Activated naive CD4-positive, alpha-beta T cell (primary cell): ENCODE measurements at places on chromosomes 11 and 22.

- DNase-seq = no peak
Measured at GRCh38 chr11:118876286-118876685, 7.4 kb upstream of the CXCR5 start.

GRCh38 chr11:126521196-126521595 is 165.7 kb downstream of the ST3GAL4 start:
- no peak for DNase-seq

- no peak for DNase-seq
Measured at GRCh38 chr11:70790671-70791300, 392.5 kb downstream of the CTTN start.

- DNase-seq = no peak
Measured at GRCh38 chr11:108035690-108036089, 27.0 kb downstream of the CUL5 start.

GRCh38 chr22:26439559-26439958 is 10.5 kb downstream of the ASPHD2 start:
- no peak for DNase-seq

DNA sequence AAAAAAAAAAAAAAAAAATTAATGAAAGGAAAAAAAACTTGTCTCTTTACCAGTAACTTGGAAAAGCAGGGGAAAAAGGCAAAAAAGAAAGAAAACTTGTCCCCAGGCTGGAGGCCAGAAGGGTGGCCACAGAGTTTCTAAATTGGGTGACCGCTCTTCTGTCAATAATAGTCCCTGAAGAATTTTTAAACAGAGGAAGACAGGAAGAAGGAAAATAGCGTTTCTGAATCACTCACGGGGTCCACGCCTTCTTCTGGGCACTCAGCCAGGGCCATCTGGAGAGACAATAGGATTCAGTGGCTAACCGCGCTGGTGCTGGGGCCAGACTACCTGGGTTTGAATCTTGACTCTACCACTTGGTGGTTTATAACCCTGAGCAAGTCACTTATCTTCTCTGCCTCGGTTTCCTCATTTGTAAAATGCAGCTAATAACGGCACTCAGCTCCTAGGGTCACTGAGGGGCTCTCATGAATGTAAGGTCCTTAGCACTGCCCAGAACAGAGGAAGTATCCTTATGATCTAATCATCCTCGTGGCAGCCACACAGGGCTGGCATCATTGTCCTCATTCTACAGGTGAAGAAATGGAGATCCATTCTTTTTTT is 7.0 kb downstream of the C11orf86 start:
- no peak for DNase-seq

DNA sequence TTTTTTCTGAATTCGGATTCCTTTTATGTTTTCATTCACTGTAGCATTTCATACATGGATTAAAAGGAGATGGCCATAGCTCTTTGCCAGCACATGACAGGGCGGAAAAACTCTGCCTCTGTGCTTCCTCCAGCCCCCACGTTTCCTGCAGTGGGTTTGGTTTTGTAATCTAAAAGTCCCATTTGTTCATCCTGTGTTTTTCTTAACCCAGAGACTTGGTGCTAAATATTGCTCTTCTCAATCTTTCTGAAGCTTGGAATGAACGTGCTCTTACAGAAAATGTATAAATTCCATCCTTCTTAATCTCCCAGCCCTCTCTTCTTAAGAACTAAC is 89.9 kb downstream of the PPP6R3 start:
- no peak for DNase-seq

DNA sequence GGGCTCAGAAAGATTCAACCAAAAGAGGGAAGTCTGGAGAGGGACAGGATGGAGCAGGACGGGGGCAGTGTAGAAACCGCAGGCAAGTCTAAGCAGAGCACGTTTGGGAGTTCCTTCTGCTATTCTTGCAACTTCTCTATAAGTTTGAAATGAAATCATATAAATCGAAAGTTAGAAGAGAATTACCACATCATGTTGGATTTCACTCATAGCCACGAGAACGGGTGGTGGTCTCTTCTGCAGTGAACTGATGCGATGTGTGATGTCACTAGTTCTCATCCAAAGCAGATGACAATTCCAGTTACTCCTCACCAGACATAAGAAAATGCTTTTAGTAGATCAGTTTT is 36.0 kb downstream of the KCNQ1 start:
- DNase-seq = no peak

DNA sequence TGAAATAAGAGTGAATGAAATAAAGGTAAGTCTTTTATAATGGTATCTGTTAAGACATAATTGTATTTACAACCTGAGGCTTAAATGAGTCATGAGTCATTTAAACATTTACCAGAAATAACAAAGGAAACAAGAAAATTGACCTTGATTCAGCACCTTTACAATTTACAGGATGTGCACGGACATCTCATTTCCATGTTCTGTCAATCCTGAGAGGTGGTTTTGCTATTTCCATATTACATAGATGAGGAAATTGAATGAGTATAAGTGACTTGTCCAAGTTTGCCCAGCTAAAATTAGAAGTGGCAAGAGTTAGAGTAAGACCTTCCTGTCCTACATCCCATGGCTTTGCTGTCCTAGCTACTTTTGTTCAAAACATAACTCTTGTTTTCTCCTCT is 89.1 kb downstream of the TRIM44 start:
- no peak for DNase-seq

- DNase-seq = no peak
Measured at GRCh38 chr11:21514316-21514715, 678.6 kb upstream of the ANO5 start.

- no peak for DNase-seq
Measured at GRCh38 chr11:14813516-14813915, 78.5 kb downstream of the CYP2R1 start.

- no peak for DNase-seq
Measured at GRCh38 chr22:36010882-36011281, 17.7 kb downstream of the RBFOX2 start.

DNA sequence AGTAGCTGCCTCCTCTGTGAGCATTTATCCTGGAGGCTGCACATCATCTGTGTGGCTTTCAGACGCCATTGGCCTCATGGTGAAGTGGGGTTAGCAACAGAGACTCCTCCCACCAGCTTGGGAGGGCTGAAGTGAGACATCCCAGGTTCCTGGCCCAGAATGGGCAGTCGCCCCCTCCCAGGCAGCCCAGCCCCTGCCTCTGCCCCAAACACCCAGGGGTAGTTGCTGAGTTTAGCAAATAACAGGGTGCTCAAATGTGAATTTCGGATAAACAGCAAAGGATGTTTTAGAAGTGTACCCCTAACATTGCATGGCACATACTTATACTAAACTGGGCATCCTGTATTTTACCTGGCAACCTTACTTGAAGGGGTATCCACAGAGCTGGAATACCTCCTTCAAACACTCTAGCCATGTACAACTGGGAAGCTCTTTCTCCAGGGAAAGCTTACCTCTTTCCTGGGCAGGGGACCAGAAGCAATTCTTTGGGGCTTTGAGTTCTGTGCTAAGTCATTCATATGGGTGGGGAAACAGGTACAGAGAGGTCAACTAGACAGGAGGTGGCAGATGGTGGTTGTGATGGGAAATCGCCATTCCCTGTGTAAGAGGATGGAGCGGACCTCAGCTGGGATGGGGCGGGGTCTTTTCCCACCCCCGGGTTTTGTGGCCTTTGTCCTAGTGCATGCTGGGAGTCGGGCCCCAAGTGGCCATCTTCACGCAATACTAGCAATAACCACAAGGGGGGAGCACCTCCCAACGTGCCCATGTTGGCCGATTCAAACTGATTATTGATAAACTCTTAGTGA is 19.3 kb downstream of the MTFP1 start:
- DNase-seq = no peak

GRCh38 chr22:46575911-46576555 is 38.6 kb upstream of the CELSR1 start:
- DNase-seq = no peak

- no peak for DNase-seq
Measured at GRCh38 chr22:33402325-33402724, 344.1 kb upstream of the SYN3 start.
